Activated T-cell treated with anti-CD3 and anti-CD28 coated beads, Interleukin-2, amount 50 U/mL, for 48 hours (primary cell): ENCODE measurements at places on chromosomes 16 and 17.

- DNase-seq, result peak; percentile 60
These were observed 2.1 kb upstream of the GSDMB start for GRCh38 chr17:39920218-39921210.

- DNase-seq, result no peak
These were observed 6.5 kb downstream of the TUBG2 start for GRCh38 chr17:42665581-42666001.

- peak; percentile 40 for DNase-seq
These were observed 80.8 kb downstream of the ZDHHC7 start for GRCh38 chr16:84930298-84931106.

- no peak for DNase-seq
These were observed 94.2 kb downstream of the DNAH3 start for GRCh38 chr16:21056396-21056795.

- no peak for DNase-seq
These were observed 1.8 kb upstream of the NUBP1 start for GRCh38 chr16:10741844-10742243.

- no peak for DNase-seq
These were observed 29.9 kb downstream of the SPECC1 start for GRCh38 chr17:20039037-20039436.

- no peak for DNase-seq
These were observed 161.4 kb upstream of the KCNJ16 start for GRCh38 chr17:69913616-69914015.
